ENCODE measurements at places on chromosomes 3 and 15. TPM values are rescaled to one million over a fixed set of nuclear protein-coding genes. Genes with fewer than 3 reads are reported as not detected.

DNA sequence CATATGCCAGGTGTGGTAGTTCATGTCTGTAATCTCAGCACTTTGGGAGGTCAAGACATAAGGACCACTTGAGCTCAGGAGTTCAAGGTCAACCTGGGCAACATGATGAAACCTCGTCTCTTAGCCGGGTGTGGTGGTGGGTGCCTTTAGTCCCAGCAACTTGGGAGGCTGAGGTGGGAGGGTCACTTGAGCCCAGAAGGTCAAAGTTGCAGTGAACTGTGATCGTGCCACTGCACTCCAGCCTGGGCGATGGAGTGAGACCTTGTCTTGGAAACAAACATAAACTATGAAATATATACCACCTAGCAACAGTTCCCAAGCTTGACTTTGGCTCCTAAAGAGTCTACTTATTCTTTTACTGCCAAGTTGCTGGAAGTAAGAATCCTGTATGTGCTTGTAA, 30.9 kb downstream of the UBE3A start:
- DNase-seq, result no peak

GRCh38 chr3:156373095-156373494, 181.8 kb downstream of the SSR3 start:
- DNase-seq, result no peak

The RTP1 gene
- not detected for total RNA-seq

The MELTF gene
- 0.69 TPM for total RNA-seq

Measured in CD8-positive, alpha-beta T cell (primary cell).